ENCODE measurements at places on chromosomes 3 and 15. TPM values are rescaled to one million over a fixed set of nuclear protein-coding genes. Genes with fewer than 3 reads are reported as not detected.

GRCh38 chr3:129310111-129311011 is 31.7 kb downstream of the HMCES start:
- no peaks in the 10 kb centered on the region for H3K27me3 ChIP-seq
- H3K36me3 ChIP-seq, result no peaks in the 10 kb centered on the region
- no peak for DNase-seq
- no peak overlapping the region for H3K4me3 ChIP-seq

- no peak for DNase-seq
- peaks cover 37% of the 10 kb centered on the region for H3K4me1 ChIP-seq
- H3K4me3 ChIP-seq, result no peak overlapping the region
These were observed 39.5 kb downstream of the ANP32A start for GRCh38 chr15:68781217-68781616.

LRRC31 gene
- total RNA-seq, result not detected

PPARG gene
- 0.30 TPM for total RNA-seq
